A172 (cell line): ENCODE measurements at places on chromosomes 11 and 22. TPM values are rescaled to one million over a fixed set of nuclear protein-coding genes. Genes with fewer than 3 reads are reported as not detected.

GRCh38 chr11:44657836-44658505, 68.8 kb upstream of the TSPAN18 start:
- no peak for DNase-seq

MISFA gene
- 8.2 and 9.0 TPM in 2 replicates for total RNA-seq

DNA sequence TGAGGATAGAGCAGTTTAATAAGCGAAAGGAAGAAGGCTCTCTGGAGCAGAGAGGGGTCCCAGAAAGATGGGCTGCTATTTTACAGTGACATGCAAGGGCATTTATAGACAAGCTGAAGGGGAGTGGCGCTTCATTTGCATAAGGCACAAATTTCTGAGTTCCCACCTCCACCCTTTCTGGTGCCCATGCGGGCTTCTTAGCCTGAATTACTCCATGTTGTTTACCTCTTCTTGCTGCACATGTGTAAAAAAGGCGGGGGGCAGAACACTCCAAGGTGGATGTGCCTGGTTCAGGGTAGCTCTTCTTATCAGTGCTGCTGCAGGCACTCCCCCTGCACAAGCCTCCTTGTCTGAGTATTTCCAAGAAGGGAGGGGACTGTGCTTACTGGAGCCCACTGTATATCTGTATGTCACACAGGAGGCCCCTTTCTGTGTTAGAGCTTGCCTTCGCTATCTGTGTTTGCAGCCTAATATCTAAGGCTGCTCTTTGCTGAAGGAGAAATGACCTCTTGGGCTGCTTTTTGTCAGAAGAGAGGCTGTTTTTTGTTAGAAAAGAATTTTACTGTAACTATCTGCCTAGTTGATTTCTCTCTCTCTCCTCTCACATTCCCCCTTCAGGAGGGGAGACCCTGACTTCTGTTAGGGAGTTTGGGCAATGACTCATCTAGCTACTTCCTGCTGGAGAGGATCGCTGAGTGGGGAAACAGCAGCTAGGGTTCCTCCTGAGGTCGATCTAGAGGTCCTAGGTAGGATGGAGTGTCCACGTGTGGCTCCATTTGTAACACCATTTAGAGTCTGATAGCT, 1057.0 kb upstream of the CNTN5 start:
- DNase-seq = peak; percentile 30

- DNase-seq = no peak
Observed at GRCh38 chr11:108790501-108791299, 125.8 kb downstream of the DDX10 start.

DNA sequence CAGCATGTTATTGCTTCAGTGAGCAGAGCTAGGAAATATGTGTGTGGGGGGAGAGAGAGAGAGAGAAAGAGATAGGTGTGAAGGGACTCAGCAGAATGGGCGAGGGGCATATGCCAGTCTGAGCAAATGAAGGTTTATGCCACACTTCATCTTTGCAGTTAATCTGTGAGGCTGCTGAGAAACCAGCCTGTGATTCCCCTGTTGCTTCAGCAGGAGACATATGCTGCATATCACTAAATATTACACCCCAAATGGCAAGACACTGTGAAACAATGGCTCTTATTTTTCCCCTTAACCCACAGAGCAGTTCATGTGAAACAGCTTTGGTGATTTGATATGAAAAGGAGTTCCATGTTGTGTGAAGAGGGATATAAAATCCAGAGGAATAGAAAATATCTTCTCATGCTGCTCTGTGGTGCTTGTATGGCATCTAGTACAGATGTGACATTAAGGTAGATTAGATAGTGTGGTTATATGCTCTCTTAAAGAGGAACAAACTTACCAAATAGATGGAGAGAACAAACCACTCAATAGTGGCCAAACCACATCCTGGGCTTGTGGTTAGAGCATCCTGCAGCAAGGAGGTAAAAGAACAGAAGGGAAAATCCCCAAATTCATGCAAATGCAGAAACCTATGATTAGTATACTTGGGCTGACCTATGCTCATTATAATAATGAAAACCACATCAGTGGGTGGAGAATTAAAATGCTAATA, 864.2 kb downstream of the FAM181B start:
- DNase-seq = peak; percentile 60

- no peak for DNase-seq
Observed at GRCh38 chr11:74311352-74311926, at the start of gene P4HA3. Gene P4HA3, minus strand, starts transcription at chr11:74311640. Its CDS starts 29 bp downstream, at chr11:74311611.

DNA sequence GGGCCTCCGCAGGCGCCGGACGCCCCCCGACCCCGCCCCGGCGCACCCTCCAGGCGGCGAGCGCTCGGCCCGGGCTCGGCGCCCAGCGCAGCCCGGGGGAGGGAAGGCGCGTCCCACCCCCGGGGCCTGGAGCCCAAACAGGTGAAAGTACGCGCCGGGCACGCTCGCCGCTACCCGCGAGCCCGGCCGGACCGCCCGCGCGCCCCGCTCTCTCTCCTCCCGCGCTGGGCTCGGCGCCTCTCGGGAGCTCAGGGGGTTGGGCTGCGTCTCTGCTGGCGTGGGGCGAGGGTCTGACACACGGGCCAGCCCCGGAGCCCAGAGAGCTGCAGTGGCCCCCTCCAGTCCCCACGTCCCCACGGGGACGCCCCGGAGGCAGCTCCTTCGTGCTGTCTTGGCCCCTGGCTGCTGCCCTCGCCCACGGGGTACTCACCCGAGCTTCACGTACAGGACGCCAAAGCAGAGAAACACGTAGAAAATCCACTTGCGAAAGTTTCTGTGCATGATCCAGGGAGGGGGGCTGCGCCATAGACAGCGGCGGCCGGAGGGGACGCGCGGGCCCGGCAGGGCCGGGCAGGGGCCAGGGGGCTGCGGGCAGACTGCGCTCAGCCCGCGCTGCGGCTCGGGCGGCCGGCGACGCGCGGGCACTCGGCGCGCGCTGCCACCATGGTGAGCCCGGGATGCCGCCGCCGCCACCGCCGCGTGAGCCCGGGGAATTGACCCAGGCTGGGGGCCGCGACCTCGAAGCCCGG, 534 bp downstream of the WNT7B start:
- DNase-seq = no peak

CNGA4 gene
- total RNA-seq = 0.17 TPM in 1 of 2 replicates, not detected in the other

DNA sequence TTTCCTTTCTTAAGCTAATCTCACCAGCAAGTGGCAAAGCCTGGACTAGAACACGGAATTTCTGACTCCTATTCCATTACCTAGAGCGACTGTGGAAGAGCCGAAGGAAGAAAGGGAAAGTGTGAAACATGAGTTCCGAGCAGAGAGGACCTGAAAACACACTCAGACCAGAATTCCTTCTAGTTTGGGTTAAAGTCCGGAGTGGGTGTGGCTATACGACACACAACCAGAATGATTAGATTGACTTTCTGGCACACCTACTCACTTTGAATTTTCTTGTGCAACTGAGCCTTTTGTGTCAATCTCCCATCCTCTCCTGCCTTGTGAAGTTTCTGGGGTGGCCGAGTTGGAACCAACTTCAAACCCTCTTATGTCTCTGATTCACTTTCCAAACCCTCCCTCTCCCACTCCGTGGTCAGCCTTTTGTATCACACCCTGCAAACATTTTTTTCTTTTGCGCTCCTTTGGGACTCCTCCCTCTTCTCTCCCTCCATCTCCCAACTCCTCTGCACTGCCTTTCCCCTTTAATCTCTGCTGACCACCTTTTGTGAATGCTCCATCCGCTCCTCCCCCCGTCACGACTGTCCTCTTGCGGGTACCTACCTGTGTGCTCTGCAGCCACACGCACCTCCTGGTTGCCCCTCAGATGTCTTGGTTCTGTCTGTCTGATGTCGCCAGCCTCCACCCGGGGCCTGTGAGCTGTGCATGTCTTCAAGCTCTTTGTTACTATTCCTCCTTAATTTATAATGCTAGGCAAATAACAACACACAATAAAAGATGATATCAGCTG, 86.3 kb upstream of the BLID start:
- DNase-seq = no peak

DNA sequence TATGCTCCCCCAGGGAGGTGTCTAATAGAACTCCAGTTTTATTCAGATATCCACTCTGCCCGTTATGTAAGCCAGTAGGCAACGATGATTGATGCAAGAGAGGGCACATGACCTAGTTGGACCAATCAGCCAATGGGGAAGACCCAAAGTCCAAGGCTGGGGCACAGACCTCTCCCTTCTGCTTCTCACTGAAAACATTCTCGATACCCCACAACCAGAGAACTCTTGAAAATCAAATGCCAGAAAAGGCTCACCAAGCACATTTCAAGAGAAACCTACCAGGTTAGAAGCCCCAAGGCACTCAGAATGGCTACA, 7.4 kb downstream of the HIRA start:
- no peak for DNase-seq

DNA sequence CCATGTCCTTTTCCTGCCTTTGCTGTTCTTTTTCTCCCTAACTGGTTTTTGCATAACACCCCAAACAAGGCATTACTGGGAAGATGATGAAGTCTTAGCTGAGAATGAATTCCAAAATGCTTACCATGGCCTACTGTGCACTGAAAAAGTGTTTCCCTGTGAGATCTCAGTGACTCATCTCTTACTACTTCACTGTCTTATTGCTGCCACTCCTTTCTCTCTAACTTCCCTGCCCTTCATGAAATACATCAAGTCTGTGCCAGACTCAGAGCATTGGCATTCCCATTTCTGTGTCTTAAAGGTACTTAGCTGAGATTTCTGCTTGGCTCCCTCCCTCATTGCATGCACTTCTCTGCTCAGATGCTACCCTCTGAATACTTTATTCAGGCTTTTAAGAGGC, 49.1 kb upstream of the MUC15 start:
- peak; percentile 88 for DNase-seq

DNA sequence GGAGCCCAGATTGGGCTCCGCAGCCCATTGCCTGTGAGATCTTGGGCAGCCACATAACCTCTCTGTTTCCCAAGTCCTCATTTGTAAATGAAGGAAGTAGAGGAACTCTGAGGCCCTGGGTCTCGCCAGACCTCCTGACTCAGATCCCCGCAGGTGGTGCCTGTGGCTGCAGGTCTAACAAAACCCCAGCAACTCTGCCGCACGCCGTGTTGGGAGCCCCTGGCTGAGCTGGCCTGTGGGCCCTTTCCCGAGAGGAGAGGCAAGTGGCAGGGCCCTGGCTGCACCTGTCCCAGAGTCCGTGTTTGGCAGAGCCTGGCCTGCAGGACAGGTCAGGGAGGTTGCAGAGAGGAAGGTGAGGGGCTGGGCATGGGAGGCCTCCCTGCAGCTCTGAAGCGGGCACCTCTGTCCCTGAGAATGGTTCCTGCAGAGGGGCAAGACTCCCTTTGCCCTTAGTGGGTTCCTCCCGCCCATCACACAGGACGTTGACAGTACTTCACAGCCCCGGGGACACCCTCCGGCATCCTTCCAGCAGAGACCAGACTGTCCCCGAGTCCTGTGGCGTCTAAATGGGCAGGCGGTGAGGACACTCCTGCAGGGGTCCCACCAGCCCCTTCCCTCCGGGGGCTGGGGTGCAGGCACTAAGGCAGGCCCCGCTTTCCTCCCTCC, 67.7 kb downstream of the ARHGAP8 start:
- DNase-seq = no peak

DNA sequence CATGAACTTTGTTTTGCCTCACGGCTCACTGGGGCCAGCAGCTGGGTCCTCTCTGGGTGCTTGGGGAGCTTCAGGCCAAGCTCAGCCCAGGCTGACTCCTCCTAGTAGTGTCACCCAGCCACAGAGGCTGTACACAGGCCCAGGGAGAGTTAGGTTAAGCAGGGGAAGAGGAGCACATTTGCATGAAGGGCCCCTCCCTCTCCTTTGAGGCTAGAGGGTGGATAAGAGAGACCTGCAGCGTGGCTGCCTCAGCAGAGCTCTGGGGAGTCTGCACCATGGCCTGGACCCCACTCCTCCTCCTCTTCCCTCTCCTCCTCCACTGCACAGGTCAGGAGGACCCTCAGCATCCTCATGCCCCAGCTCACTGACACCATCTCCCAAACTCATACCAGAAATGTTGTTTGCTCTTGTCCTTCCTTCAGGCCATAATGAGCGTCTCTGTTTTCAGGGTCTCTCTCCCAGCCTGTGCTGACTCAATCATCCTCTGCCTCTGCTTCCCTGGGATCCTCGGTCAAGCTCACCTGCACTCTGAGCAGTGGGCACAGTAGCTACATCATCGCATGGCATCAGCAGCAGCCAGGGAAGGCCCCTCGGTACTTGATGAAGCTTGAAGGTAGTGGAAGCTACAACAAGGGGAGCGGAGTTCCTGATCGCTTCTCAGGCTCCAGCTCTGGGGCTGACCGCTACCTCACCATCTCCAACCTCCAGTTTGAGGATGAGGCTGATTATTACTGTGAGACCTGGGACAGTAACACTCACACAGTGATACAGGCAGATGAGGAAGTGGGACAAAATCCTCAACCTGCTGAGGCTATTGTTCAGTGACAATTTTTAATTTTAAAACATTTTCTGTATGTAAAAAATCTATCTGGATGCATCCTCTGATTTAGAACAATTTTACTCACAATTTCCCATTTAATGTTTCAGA, 82.4 kb upstream of the VPREB1 start:
- DNase-seq = no peak

DNA sequence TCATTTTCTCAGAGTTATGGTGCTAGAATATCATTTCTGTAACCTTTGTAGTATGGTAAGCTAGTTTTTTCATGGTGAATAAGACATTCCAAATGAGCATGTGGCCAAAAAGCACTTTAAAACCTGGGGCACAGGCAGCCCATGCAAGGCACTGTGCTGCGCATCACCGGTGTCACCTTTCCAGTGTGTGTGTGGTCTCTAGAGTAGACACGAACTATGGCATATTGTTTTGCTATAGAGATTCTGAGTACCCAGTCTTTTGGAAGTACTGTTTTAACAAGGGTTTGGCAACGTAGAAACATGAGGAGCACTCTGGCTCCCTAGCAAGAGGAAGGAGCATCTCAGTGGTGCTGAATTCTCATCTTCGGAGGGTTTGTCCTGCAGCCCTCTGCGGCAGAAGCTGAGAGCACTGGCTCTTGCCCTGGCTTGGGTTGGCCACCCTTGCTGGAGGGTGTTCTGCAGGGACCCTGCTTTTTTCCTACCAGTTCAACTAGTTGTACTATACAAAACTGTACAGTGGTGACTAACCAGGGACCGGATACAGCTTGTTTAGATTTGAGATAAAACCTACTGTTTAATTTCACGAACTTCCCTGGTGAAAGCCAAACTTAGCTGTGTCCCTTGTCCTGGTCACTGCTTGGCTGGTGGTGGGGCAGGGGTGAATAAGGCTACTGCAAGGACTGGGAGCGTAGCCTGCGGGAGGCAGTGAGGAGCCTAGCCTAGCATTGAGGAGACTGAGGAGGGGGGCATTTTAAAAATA, 135.7 kb downstream of the ATXN10 start:
- DNase-seq = no peak

FAM227A gene
- 0.83 and 2.5 TPM in 2 replicates for total RNA-seq

SPDYC gene
- not detected in 2 replicates for total RNA-seq

SNX32 gene
- not detected in 2 replicates for total RNA-seq

PYGM gene
- 0.12 TPM in 1 of 2 replicates, not detected in the other for total RNA-seq

DNA sequence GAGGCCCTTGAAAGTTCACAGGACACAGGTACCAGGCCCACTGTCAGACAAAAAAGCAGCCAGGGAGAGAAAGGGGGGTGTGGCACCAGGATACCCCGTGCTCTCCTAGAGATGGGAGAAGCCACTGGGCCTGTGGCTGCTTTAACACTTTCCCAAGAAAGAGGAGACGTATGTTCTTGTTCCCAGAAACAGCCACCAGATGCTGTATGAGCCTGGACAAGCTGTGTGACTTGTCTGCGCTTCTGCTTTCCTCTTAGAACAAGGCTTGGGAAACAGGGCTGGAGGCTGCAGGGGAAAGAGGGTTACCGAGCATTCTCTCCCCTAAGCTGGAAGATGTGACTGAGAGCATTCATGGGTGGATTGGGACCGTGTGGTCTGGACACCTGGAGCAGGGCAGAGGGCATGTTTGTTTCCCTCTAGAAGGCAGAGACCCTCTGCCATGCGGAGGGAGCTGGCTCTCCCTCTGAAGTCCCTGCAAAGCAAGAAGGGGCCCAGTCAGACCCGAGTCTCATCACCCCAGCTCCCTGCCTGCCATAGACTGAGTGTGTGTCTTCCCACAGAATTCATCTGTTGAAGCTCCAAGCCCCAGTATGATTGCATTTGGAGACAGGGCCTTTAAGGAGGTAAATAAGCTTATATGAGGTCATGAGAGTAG, 74.1 kb downstream of the TRIM29 start:
- no peak for DNase-seq
